ENCODE measurements at places on chromosomes 4 and X.

- DNase-seq = no peak
Observed at GRCh38 chrX:3370656-3371055, 24.2 kb upstream of the MXRA5 start.

- DNase-seq = no peak
Observed at GRCh38 chr4:150931796-150932195, 83.3 kb downstream of the LRBA start.

GRCh38 chrX:101429934-101430333, 21.9 kb downstream of the HNRNPH2 start:
- DNase-seq = no peak

- no peak for DNase-seq
Observed at GRCh38 chr4:176781739-176782100, 11.0 kb downstream of the VEGFC start.

DNA sequence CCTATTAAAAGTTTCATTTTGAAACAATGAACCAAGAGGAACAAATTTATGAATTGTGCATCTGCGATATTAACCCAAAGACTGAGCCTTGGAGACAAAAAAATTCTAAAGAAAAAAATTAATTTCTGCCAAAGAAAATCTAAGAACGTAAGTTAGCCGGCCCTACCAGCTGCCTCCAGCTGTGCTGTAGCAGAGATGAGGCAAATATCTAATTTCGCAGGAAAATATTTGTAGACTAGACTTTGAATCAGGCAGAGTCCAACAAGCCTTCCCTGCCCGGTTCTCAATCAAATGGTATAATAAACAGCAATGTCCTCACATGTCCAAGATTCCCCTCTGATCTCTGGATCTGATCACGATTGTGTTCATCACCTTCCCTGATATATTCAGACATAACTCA, 21.2 kb upstream of the SMIM20 start:
- DNase-seq = no peak

DNA sequence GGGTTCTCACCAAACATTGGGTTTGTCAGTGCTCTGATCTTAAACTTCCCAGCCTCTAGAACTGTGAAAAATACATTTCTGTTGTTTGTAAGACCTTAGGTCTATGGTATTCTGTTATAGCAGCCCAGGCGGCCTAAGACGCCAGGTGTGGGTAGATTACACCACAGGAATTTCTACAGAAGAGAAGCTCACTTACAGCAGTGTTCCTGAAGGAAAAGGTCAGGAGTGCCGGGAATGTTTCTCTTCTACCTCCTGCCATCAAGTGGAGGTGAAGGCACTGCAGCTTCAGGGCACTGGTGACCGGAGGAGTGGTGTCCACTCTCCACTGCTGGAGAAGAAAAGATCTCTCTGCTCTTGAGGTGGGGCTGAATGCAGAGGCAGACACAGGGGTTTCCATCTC, 45.7 kb downstream of the FHDC1 start:
- DNase-seq = no peak

DNA sequence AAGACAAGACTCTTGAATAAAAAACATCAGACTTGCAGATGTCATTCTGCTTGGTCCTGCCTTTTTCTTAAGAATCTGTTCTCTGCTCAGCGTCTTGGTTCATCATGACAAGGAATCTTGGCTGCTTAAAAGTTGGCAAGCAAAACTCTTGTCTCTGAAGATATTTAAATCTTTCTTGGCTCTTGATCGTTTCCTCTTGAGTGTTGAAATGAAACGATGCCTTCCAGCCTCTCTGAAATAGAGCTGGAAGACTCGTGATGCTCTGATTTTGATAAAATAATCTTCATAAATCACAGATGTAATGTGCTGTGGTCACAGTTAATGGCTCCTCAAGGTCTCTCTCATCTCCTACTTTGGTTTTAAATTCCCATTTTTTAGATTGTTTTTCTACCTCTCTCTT, 39.9 kb upstream of the TMEM192 start:
- DNase-seq = no peak

DNA sequence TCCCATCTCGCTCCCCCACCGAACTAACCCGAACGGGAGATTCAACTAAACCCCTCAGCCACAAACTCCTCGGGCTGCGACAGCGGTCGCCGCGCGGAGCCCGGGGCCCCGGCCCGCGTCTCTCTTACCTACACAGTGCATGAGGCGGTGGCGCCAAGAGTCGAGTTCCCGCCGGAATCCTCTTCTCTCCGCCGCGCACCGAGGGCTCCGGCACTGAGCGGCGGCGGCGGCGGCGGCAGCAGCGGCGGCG, 160 bp downstream of the LCORL start:
- no peak for DNase-seq

DNA sequence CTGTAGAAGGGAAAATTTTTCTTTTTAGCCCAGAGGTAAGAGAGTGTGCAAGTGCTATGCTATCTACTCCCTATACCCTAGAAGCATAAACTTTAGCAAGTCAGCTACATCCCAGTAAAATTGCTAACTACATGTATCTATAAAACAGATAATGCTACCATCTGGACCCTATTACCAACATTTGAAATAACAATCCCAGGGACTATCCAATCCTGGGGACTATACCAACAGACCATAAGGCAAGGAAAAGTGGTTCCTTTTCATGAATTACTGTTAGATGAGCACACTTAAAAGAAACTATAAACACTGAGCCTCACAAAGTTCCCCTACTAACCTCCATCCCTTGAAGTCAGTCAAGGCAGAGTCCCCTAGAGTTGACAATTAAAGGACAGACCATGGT, 213.6 kb upstream of the VEGFC start:
- no peak for DNase-seq

- no peak for DNase-seq
Observed at GRCh38 chrX:80667967-80668366, 141.7 kb downstream of the BRWD3 start.

DNA sequence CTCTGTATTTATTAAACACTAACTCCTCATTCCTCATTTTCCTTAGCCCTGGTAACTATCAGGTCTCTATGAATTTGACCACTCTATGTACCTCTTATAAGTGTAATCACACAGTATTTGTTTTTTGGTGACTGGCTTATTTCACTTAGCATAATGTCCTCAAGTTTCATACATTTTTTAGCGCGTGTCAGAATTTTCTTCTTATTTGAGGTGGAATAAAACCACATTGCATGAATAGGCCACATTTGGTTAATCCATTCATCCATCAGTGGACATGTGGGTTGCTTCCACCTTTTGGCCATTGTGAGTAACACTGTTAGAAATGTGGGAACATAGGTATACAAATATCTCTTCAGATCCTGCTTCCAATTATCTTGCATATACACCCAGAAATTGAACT, 341.2 kb upstream of the BOD1L1 start:
- no peak for DNase-seq

- no peak for DNase-seq
Observed at GRCh38 chr4:80732010-80732409, 298.5 kb upstream of the BMP3 start.

GRCh38 chr4:20684852-20685763, 15.2 kb upstream of the PACRGL start:
- DNase-seq = no peak

DNA sequence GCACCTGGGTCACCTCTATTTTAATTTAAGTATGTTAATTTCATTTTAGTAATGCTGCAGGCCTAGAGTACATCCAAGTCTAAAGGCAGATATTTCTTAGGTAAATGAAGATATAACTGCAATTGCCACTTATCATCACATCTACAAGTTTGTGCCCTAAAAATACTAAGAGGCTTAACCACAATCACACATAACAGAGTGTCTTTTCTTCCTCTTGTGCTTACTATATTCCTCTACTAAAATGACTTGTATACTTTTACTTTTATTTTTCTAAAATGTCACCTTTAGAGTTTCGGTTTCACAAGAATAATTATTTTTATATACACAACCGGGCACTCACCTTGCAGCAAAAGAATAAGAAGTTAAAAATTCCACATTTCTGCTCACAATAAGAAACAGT, 77.9 kb downstream of the EFHC2 start:
- DNase-seq = no peak

- no peak for DNase-seq
Observed at GRCh38 chr4:123624959-123625358, 228.4 kb downstream of the SPRY1 start.

GRCh38 chr4:98623126-98623802, 35.1 kb downstream of the TSPAN5 start:
- DNase-seq = no peak

- peak; percentile 2 for DNase-seq
Observed at GRCh38 chr4:73341454-73341853, 62.6 kb upstream of the ALB start.

DNA sequence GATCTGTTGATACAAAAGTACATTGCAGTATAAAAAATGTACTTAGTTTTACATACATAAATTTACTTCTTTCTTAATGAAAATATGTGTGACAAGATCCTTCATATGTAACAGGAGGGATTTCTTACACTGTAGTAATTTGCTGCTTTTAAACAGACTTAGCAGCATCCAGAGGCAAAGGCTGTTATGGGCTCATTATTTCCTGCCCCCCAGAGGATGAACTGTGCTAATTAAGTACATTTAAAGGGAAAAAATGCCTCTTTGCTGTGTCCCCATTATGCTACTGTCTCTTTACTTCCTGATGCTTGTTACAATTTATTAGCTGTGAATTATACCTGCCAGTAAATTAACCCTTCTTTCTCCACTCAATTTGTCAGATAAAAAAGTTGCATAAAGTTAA, 47.1 kb downstream of the NDST3 start:
- no peak for DNase-seq

- no peak for DNase-seq
Observed at GRCh38 chr4:167544391-167544790, 310.1 kb upstream of the SPOCK3 start.

GRCh38 chrX:120732461-120732860, 102.6 kb upstream of the C1GALT1C1 start:
- no peak for DNase-seq

DNA sequence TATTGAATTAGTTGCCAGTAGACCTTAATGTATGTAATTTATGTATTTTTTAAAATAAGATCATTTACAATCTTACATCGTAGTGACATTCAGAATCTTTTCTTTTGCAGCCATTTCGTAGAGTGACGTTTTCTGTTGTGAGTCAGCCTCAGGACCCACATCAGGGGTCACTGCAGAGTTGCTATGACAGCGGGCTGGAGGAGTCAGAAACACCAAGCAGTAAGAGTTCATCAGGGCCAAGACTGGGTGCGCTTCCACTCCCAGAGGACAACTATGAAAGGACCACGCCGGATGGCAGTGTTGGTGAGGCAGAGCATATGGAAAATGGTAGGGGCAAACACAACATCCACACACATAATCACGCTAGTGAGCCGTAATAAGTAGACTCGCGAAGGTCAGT, 199.9 kb downstream of the PCDH7 start:
- DNase-seq = no peak

DNA sequence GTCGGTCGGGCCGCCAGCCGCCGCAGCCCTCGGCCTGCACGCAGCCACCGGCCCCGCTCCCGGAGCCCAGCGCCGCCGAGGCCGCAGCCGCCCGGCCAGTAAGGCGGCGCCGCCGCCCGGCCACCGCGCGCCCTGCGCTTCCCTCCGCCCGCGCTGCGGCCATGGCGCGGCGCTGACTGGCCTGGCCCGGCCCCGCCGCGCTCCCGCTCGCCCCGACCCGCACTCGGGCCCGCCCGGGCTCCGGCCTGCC, 213 bp downstream of the NFKB1 start:
- DNase-seq = no peak

GRCh38 chr4:40423735-40424134, 88.6 kb downstream of the CHRNA9 start:
- no peak for DNase-seq

- DNase-seq = no peak
Observed at GRCh38 chrX:100296183-100296753, 113.8 kb downstream of the PCDH19 start.

GRCh38 chr4:2792711-2793585, at the start of gene SH3BP2:
Gene SH3BP2 (plus strand): TSS chr4:2793085. CDS start chr4:2820618, 27,533 bp downstream.
- DNase-seq = peak; percentile 33

GRCh38 chr4:3781193-3781886, 15.2 kb downstream of the ADRA2C start:
- no peak for DNase-seq

DNA sequence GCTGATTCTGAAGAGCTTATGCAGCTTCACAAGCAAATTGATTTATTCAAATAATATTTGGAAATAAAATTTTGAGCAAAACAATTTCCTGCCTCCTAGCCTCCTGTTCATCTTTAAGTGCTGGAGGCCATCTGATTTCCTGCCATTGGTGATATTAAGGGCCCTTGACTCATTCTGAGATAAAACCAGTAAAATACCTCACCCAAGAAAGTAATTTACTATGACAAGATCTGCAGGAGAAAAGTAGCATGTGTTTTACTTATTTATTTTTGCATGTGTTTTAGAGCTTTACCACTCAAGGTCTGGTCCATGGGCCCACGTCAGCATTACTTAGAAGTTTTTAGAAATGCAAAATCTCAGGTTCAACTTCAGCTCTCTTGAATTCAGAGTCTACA, 67.7 kb downstream of the DCLK2 start:
- DNase-seq = no peak

DNA sequence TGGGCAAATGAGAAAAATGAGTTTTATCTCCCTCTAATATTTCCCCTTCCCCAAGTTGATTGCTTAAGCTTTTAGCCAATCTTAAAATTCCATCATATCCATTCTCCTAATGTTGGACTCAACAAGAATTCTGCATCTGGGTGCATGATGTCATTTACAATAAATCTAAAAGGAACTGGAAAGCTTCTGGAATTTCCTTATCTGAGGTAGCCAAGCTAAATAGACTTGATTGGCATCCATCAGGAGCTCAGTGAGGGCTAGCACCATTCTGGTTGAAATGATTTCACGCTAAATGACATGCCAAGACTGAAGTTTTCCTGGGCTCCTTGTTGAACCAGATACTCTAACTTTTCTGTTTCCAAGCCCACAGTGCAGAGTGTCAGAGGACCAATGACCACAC, 110.3 kb upstream of the SCML1 start:
- no peak for DNase-seq

- no peak for DNase-seq
Observed at GRCh38 chr4:81666491-81666890, 194.8 kb upstream of the RASGEF1B start.

DNA sequence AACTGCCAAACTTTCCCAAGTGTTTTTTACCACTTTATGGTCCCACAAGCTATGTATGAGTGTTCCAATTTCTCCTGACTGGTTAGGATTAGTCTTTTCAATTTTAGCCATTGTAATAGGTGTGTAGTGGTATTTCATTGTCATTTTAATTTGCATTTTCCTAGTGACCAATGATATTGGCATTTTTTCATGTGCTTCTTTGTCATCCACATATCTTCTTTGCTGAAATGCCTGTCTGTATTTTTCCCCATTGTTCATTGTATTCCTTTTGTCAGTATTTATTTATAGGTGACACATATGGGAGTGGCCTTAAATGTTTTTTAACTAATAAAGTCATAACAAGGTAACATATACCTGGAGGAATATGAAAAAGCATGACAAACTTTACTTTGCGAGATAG, 9.2 kb upstream of the UBE2D3 start:
- no peak for DNase-seq

Data from smooth muscle cell of the brain vasculature (primary cell).